Stimulated activated effector memory CD8-positive, alpha-beta T cell treated with anti-CD3 and anti-CD28 coated beads, Interleukin-12 subunit alpha, Interleukin-12 subunit beta, amount 100 ng/mL, for 72 hours (primary cell): ENCODE measurements at places on chromosomes 13 and 19.

DNA sequence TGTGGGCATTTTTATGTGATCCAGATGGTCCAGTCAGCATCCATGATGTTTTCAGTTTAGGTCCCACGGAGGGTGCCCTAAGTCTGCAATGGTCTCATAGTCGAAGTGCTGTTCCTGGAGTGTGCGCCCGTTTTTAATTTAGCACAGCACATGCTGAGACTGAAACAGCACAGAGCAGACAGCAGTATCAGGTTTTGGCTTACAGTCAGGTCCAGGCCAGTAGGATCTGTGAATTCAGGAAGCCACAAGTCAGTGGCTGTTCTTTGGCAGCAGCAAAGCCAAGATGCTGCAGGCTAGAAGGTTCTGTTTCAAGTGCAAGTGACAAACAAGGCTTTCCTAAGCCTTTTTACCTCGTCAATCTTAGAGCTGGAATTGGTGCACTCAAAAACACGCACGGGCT lies 18.3 kb downstream of the FBXO27 start:
- no peak for DNase-seq

GRCh38 chr13:58254943-58255342 lies 623.4 kb downstream of the PCDH17 start:
- no peak for DNase-seq

DNA sequence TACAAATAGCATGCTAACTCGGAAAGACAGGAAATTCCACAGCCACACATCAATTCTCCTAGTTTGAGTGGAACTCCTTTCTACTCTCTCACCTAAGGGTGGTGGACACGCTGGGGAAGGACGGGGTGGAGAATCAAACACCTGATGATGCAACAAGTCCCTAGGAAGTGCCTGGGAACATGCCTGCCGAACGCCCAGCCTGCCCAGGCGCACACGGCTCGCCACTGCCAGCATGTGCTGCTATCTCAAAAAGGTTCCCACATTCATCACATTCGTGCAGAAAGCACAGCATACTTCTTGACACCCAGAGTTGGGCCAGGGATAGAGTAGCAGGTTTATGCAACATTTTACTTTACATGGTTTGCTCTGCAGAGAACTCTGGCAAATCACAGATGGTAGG lies 164.6 kb downstream of the ABCC4 start:
- DNase-seq: no peak

- DNase-seq: no peak
Observed at GRCh38 chr19:30208436-30209060, 163.6 kb upstream of the ZNF536 start.

DNA sequence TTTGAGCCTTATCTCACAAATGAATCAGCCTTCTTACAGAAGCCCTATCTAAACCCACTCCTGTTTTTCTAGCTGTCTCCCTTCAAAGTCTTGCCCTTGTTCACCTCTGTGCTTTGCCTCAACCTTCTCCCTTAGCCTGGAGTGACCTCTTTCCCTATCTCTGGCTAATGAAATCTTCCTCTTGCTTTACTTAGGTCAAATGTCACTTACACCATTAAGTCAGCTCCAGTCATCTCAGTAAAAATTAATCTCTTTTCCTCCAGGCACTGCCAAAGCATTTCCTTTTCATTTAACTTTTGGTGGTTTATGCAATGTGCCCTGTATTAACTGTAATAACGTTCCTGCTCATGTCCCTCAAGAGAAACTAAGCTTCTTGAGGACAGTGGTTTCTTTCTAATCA lies 596.5 kb upstream of the MIR17HG start:
- no peak for DNase-seq
